ENCODE measurements at places on chromosomes 6 and 20.

GRCh38 chr20:42985628-42986027 lies 204.1 kb downstream of the PTPRT start:
- DNase-seq, result no peak

- no peak for DNase-seq
Measured at GRCh38 chr6:4625557-4625956, 150.6 kb upstream of the CDYL start.

GRCh38 chr6:29793036-29793356 lies 34.6 kb upstream of the HLA-G start:
- no peak for DNase-seq

- no peak for DNase-seq
Measured at GRCh38 chr6:54206510-54206909, 95.3 kb downstream of the MLIP start.

- no peak for DNase-seq
Measured at GRCh38 chr6:13762611-13763441, 51.2 kb upstream of the RANBP9 start.
